ENCODE measurements at places on chromosomes 5 and 9.

GRCh38 chr9:80664327-80665210, 1024.8 kb downstream of the TLE1 start:
- DNase-seq, result no peak

DNA sequence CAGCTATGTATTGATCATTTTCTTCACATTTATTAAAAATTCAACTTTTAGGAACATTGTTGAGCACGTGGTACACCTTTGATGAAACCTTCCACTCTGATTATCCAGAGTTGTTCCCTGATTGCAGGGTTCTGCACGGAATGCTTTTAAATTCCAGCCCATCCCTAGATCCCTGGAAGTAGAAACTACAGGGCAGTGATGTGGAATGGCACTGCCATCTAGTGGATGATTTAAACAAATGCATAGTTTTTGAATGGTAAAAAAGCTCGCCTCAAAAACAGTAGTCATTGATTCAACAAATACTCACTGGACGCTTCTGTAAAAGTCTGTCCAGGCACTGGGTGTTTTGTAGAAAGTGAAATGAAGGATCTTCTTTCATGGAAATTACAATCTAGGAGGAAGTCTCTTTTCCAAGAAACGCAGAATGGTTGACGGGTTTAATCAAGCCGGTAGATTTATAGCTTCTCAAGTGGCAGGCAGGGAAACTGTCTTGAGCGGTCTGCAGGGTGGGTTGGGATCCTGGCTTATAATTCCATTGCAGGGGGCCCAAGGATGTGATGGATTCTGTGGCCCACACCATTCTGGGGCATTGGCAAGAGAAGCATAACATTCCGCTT, 118.4 kb downstream of the ARHGAP26 start:
- peak; percentile 22 for DNase-seq

DNA sequence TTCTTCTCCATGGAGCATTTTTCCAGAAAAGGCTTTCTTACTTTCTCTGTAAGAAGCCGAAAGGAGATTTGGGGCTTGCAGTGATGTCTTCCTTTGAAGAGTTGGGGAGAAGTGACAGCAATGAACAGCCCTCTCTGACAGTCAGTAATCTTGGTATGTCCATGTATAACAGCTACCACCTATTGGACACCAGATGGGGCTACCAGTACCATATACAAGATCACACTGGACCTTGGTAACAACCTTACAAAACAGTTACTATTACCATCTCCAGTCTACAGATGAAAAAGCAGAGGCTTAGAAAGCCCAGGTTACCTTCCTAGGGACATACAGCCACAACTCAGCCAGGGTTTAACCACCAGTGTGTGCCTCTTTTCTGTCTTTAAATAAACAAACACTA, 272.7 kb upstream of the TRPC7 start:
- DNase-seq, result no peak

GRCh38 chr9:133199648-133200321, 9.3 kb downstream of the OBP2B start:
- DNase-seq, result no peak

- no peak for DNase-seq
These were observed 54.0 kb upstream of the TGFBR1 start for GRCh38 chr9:99050924-99051323.

DNA sequence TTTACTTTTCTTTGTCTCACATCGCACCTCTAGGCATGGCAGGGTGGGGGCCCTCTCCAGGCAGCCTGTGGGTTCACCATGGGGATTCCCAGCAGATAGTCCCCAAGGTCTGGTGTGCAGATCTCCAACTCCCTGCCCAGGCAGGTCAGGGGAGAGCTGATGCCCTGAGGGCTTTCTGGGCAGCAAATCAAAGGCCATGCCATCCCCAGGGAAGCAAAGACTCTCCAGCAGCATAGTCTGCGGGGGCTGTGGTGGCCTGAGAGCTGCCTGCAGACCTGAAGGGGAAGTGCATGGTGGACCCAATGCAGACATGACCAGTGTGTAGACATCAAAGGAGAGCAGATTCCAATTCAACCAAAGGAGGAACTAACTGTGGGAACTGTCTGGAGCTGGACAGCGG, 7.7 kb downstream of the NEURL1B start:
- no peak for DNase-seq

DNA sequence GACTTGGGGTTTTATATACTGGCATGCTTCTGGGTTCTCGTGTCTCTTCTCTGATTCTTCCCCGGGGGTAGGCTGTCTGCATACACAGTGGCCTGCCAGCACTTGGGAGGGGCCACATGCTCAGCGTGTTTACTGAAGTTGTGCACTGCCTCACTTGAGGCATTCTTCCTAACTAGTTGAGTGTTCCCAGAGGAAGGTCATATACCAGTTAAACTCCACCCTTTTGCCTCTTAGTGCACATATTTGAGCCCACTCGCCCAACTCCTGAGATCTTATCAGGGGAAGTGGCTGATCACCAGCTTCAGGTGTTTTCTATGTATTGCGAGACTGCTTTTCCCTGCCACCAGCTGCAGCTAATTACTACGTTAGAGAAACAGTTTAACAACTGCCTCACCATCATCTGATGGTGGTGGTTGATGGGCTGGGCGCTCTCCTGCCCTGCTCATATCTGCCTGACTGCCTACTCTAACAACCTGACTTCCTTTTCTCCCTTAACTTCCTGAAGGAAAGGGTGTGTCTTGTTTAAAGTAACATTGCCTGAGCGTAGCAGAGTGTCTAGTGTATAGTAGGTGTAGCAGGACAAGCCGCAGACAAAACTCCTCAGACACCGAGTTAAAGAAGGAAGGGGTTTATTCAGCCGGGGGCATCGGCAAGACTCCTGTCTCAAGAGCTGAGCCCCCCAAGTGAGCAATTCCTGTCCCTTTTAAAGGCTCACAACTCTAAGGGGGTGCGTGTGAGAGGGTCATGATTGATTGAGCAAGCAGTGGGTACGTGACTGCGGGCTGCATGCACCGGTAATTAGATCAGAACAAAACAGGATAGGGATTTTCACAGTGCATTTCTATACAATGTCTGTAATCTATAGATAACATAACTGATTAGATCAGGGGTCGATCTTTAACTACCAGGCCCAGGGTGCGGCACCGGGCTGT, 60.1 kb upstream of the CLINT1 start:
- no peak for DNase-seq

DNA sequence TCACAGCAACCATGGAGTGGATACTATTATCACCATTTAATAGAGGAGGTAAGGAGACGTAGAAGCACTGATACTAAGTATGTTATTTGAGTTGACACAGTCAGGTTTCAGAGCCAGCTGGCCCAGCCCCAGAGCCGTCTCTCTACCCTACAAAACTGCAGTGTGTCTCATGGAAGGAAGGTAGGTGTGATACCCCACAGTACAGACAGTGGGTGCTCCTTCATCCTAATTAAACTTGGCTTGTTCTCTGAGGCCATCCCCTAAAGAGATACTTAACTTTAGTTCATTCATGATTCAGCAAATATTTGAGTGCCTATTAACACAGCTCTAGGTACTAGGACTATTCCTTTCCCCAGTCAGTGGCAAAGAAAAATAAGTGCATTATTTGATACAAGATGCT, 22.6 kb downstream of the PIP5K1B start:
- DNase-seq, result no peak
